Foreskin melanocyte (primary cell): ENCODE measurements at places on chromosomes 3 and 15.

GRCh38 chr3:49553324-49553691 lies 969 bp upstream of the BSN start:
- DNase-seq, result no peak

GRCh38 chr15:94100863-94101262 lies 130.5 kb upstream of the MCTP2 start:
- no peak for DNase-seq

GRCh38 chr3:122023335-122023910 lies 1.4 kb upstream of the ILDR1 start:
- no peak for DNase-seq

DNA sequence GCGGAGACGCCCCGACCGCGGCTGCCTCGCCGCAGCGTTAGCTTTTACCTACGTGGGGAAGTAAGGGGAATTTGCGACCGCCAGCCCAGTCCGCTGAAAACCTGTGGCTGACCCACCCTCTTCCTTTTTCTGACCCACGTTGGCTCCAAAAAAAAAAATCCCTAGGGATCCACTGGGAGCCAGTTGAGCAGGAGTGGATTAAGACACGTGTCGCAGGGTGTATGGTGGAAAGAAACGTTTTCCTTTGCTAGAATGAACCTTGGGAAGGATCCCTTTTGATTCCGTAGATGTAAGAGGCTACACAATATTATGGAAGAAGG lies 575 bp upstream of the PCYT1A start:
- DNase-seq, result no peak

- DNase-seq, result no peak
These were observed 118.1 kb upstream of the ARPP21 start for GRCh38 chr3:35521196-35521595.

DNA sequence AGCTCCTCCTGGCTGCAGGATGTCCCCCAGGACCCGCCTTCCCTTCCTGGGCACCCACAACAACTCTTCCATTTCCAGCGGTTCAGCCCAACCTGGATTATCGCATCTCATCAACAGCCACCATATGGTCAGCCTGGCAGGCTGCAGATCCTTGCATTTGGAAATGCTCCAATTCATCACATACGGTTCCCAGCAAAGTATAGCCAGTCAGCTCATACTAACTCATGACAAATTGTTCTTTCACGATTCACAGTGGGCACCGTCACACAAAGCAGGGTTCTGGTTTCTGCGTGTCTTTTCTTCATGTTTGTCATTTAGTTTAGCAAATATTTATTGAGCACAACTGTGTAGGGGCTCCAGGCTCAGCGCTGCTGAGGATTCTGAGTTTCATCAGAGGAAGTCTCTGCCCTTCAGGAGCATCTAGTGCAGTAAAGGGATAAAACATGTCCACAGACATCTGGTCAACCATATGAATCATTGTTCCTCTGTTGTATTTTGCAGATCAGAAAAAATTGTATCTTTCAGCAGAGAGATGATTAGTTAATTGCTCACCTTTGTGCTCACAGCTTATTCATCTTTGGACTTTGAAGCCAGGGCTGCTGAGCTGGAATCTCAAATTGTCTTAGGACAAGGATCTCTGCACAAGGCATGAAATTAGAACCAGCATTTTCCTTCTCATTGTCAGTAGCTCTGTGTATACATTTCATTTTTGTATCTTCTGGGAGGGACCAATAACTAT lies 125.1 kb downstream of the GABRG3 start:
- no peak for DNase-seq

DNA sequence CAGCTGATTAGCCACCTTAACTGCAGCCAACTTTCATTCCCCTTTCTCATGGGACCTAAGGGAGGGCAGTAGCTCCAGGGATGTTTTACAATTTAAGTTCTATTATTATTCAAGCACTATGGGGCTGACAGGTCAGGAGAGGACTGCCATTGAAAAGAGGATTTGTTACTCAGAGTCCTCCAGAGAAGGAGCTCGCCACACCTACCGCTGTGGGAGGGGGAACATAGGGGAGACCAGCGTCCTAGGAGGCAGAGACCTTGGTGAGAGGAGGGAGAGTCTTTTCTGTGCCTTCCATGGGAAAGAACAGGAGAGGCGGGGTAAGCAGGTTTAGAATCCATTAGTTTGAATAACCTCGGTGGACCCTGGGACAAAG lies 14.4 kb downstream of the ATP10A start:
- no peak for DNase-seq

DNA sequence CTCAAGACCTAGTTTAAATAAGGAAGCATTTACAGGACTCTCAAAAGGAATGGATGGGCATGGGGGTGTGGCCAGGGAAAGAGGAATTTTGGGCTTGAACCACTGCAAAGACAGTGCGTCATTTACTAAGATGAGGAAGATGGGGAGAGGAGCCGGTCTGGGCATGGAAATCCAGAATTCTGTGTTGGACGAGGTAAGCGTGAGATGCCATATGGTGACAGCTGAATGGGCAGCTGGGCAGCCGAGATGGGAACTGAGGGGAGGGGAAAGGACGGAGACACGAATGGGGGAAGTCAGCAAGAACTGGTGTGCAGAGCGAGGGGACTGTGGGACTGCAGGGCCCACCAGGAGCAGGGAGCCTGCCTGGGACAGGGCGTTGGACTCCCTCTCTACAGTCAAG lies 24.2 kb downstream of the TMEM44 start:
- no peak for DNase-seq

- no peak for DNase-seq
These were observed 13.4 kb upstream of the FAM98B start for GRCh38 chr15:38440353-38441129.

DNA sequence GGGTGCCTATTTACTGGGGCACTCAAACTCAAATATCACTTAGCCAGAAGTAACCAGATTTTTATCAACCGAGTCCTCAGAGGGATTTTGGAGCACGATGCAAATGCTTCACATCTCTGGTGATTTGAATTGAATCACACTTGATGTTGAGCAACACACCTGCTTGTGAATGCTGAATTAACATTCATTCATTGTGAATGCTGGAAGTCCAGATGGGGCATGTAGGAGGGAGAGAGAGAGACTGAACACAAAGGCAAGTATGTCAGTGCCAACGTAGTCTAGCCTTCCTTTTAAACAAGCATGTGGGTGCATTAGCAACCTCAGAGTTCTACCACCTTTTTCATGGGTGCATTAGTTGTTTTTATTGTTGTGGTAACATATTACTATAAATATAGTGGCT lies 156.2 kb downstream of the ADAMTSL3 start:
- no peak for DNase-seq

GRCh38 chr3:31170932-31171670 lies 276.6 kb upstream of the GADL1 start:
- peak; percentile 57 for DNase-seq

DNA sequence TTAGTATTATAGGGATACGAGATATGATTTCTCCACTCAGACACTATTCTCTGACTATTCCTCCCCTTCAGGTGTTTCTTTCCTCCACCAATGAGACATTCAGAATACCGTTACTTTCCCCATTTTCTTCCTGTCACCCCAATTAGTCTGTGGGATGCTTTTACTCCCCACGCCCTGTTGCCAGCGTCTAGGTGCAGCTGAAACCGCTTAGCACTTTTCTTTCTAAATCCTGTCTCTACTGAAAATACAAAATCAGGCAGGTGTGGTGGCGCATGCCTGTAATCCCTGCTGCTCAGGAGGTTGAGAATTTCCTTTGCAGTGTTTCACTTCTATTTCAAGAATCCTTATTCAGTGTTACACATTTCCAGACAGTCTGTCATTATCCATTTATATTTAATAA lies 49.6 kb upstream of the DLG1 start:
- DNase-seq, result no peak

GRCh38 chr3:86673991-86674390 lies 317.0 kb downstream of the VGLL3 start:
- DNase-seq, result no peak

DNA sequence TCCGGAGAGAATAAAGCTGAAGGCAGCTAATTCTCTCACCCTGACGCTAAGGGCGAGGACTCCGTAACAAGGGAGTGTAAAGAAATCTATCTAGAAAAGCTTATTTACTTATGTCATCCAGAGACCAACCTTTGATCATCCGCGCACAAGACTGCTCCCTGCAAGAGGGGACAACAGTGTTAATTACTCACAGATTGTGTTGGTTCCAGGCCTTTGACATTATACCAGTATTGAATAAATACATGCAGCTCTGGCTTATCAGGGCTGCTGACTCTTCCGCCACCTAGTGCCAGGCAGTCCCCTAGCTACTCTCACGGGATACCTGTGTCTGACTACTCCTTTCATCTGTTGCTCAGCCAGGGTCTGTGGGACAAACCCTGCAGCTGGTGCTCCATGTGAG lies 211.7 kb downstream of the DTWD1 start:
- DNase-seq, result no peak

GRCh38 chr3:151550642-151551041 lies 89.8 kb upstream of the IGSF10 start:
- DNase-seq, result no peak

GRCh38 chr3:9373465-9373864 lies 10.6 kb downstream of the THUMPD3 start:
- no peak for DNase-seq

DNA sequence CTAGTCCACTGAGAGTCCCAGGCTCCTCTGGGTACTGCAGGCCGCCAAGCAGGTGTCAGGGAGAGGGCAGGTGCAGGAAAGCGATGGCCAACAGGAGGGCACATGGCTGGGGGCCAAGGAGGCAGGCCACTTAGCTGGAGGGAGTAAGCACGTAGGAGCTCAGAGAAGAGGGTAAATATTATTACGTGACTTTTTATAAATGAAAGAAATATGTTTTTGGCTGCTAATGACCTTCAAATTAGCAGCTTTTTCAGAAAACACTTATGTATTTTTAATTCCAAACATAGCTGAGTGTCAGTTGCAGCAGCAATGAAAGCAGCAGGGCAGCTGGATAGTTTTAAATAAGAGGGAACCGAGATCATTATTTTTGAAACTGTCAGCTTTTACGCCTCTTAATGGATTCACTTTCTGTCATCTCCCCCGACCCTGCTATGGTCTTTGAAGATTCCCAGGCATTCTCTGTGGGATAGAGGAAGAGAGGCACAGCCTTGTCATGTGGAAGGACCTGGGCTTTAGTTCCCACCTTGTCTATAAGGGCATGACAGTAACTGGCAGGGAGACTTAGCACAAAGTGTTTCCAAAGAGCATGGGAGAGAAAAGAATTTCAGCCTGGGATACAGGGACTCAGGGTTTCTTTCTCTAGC lies 477.1 kb downstream of the EPHB1 start:
- DNase-seq, result no peak

DNA sequence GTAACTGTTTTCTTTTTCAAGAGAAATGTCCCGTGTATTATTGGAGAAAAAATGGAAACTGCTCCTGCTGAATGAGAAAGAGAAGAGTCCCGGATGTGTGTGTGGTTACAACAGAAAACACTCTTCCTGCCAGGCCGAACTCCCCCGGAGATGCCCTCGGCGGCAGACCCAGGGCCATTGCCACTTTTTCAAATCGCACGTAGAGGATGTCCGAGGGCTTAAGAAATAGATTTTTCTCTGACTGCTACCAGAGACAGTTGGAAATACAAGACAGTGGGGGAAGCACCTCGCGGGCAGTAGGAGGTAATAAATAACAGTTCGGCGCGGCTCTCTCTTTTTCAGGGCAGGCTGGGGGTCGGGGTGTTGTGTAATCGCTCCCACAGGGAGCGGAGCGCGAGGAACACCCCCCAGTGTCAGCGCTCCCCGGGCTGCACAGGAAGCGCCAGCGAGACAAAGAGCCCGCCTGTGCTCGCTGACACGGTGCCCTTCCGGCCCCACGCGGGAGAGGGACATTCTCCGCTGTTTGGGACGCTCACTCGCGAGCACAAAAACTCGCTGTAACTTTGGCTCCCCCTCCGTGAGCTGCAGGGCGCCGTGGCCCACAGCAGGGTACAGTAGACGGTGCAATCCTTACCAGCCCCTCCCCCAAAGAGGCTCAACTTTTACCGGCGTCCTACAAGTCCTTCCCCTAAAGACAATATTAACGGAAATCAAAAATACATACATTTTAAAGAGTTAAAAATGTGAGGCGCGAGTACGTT lies 1.1 kb downstream of the VGLL4 start:
- DNase-seq, result peak; percentile 77

GRCh38 chr3:123834631-123835030 lies 49.5 kb downstream of the MYLK start:
- peak; percentile 59 for DNase-seq

DNA sequence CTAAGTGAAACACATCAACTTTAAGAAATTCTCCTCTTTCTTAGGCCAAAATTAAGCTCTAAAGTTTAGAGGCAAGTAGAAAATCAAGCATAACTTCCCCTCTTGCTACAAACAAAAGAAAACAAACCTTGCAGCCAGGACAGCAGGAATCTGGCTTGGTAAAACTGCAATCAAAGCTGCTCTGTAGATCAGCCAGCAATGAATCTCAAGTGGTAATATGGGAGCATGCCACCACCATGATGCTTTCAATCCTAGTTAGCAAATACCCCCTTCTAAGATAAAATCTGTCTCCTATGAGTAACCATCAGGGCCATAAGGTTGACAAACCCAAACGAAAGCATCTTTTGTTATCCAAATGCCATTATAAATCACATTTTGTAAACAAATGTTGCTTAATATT lies 208.3 kb upstream of the PLSCR5 start:
- no peak for DNase-seq

DNA sequence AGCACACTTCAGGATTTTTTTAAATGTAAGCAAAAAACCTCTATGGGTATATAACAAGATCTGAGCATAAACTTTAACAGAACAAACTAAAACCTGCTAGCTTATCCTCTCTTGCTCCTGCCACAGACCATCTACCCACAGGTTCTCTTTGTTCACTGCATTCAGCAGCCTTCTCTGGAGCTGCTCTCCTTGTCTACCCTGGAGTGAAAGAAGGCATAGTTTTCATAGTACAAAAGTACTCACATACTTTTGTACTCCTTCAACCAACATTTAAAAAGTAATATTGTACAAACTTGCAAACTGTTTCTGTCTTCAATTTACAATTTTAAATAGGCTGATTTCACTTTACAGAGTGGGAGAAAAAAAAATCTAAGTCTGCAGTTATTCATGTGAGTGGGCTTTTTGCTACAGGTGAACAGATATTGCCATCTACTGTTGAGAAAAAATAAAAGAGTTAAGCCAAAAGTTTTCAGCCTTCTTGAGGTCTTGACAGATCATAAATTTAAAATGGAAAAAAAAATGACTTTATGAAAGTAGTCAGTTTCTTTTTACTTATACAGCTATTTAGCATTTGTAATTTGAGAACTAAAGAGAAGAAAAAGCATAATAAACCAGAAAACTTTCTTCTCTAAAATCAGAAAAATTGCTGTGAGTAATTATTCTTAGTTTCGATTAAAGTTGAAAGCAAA lies 20.4 kb downstream of the TERC start:
- no peak for DNase-seq

- DNase-seq, result peak; percentile 56
These were observed 44.4 kb downstream of the FLNB start for GRCh38 chr3:58052373-58053273.
